ENCODE measurements at places on chromosomes 1 and 21.

DNA sequence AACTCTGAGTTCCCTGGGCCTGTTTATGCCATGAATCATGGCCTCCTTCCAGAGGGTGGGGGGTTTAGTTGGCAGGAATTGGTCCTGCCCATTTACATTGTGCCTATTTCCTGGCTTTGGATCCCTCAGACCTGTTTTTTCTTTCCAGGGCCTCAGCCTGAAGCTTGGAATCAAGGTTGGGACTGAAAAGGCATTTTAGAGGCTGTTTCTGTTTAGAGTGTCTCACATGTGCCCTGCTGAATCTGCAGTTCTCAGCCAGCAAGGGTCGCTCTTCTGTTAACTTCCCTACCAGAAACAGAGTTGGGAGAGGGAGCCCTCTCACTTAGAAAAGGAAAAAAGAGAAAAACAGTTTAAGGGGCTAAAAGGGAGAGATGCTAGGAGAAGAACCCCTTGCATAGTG lies 191.1 kb downstream of the PTPRC start:
- no peak for DNase-seq

GRCh38 chr1:169697755-169698154 lies 13.7 kb downstream of the SELL start:
- DNase-seq = no peak

DNA sequence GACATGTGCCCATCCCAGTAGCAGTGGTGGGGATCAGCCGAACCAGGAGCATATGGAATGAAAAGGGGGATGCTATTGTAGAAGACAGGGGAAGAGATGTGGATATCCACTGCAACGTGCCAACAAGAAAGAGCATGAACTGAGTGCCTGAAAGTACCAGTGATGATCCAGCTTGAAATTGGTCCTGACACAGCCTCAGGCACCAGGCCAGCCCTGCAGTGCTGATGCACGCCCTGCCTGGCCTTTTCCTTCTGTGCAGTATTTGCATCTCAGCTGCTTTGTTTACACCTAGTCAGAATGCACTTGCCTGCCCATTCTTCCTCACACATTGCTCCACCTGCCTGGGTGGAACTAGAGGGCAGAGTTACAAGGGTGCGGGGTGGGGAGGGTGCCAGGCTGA lies 50.3 kb upstream of the ARTN start:
- no peak for DNase-seq

DNA sequence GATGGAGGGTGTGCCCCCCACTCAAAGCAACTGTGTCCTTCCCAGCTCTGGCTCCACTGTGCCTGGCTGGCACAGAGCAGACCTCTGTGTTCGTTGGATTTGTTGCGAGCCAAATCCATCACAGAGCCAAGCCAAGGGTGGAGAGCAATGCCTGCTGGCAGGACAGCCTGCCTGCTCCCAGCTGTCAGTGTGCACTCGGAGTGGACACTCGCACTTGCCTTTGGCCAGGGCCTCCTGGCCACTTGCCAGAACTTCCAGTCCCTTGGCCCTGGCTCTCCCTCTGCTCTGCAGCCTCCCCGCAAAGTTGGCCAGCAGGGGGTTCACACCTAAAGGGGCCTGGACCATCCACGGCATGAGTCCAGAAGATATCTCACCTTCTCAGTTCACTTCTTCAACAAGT lies 16.4 kb downstream of the HEYL start:
- DNase-seq = no peak
